ENCODE measurements at places on chromosomes 7 and 10. TPM values are rescaled to one million over a fixed set of nuclear protein-coding genes. Genes with fewer than 3 reads are reported as not detected.

DNA sequence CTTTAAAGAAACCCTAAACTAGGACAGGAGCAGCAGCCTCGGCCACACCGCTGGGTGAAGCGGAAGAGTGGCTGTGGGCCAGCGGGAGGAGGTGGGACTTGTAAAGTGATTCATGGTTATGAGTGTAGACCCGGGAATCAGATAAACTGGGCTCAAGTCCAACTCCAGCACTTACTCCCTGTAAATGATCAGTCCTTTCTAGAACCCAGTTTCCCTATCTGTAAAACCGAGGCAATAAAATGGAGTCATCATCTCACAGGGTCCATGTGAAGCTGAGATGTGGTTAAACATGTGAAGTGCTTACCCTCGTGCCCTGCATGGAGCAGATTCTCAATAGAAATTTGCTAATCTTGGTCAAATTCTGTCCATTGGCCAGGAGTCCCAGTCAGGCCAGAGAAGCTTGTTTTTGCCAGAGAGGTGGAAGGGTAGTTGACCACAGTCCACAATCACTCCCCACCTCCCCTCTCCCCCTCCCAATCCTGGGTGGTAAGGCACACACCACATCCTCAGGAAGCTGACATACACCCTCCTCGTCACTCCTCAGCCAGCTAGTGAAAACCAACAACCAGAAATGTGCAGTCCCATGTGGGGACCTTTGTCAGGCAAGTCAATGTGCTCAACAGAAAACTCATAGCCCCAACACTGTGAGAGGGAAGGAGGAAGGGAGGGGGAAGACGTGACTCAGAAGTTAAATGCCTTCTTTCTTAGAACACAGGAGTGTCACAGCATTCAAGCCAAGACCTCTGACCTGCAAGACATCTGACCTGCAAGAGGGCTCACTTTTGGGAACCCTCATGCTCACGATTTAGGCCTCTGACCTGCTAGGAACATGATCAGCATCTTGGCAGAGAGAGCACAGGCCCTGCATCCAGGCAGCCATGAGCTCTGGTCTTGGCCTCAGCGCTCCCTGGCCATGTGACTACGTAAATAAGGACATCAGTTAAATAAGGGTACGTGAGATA lies 145.1 kb downstream of the PLXNA4 start:
- DNase-seq = no peak
- no peak overlapping the region for H3K4me3 ChIP-seq
- no peaks in the 10 kb centered on the region for H3K4me1 ChIP-seq
- no peaks in the 10 kb centered on the region for H3K36me3 ChIP-seq
- H3K27me3 ChIP-seq = no peaks in the 10 kb centered on the region
- no peak overlapping the region for H3K27ac ChIP-seq

DNA sequence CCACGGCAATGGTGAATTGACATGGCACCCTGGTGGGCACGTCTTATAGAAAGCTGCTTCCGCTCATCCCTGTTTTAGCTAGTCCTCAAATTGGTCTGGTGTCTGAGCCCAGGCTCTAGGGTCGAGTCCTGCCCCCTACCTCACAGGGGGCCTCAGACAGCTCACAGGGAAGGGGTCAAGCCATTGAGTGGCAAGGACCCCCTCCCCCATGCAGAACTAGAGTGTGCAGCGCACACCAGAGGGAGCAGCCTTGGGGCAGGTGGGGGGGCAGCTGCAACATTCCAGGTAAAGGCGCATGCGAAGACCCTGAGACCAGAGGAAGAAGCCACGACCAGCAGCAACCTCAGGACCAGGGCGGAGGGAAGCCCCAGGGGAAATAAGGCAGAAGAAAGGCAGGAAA lies 240.4 kb upstream of the PPP2R2D start:
- H3K27ac ChIP-seq = no peak overlapping the region
- no peak for DNase-seq
- H3K4me1 ChIP-seq = no peaks in the 10 kb centered on the region
- no peaks in the 10 kb centered on the region for H3K36me3 ChIP-seq

- no peak overlapping the region for H3K4me3 ChIP-seq
- no peaks in the 10 kb centered on the region for H3K27me3 ChIP-seq
- no peak for DNase-seq
These were observed 8.8 kb downstream of the DDC start for GRCh38 chr7:50556247-50556991.

The TMEM72 gene
- total RNA-seq = not detected

The SPDYE8 gene
- total RNA-seq = not detected

DNA sequence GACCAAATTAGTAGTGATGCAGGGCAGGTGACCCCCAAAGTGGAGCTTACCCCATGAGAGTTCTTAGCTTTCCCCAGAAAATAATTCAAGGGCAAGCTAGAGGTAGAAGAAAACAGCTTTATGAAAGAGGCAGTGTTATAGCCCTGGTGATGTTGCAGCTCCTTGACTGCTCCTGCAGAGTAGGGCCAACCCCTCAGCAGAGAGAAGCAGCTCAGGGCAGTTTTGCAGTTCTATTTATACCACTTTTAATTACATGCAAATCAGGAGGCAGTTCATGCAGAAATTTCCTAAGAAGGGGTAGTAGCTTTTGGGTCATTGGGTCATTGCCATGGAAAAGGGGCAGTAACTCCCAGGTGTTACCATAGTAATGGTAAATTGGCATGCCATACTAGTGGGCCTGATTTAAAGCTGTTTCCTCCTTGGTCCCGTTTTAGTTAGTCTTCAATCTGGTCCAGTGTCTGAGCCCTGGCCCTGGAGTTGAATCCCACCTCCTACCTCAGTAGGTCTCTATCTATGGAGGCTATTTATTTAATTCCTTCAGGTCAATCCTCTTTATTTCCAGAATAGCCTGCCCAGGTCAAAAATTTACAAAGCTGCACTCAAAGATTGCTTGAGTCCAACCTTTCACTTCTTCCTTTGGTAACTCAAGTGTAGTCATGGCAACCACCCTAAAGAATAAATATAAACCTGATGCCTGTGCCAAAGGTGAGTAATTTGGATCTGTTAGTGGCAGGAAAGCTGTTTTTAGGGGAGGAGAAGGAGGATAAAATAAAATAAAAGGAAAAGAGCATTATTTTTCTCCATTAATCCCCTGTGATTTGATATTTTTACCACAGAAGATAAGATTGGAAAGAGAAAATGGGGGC lies 29.5 kb downstream of the PLXDC2 start:
- peak overlapping the region; percentile 2 for H3K27ac ChIP-seq
- H3K4me1 ChIP-seq = no peaks in the 10 kb centered on the region
- DNase-seq = no peak
- no peaks in the 10 kb centered on the region for H3K27me3 ChIP-seq
- no peaks in the 10 kb centered on the region for H3K36me3 ChIP-seq
- no peak overlapping the region for H3K4me3 ChIP-seq

The MBL2 gene
- not detected for total RNA-seq

The OR2A1 gene
- 0.15 TPM for total RNA-seq

GRCh38 chr10:116587878-116588591 lies 2.7 kb upstream of the PNLIPRP1 start:
- no peaks in the 10 kb centered on the region for H3K36me3 ChIP-seq
- no peaks in the 10 kb centered on the region for H3K27me3 ChIP-seq

The CLRN3 gene
- not detected for total RNA-seq

DNA sequence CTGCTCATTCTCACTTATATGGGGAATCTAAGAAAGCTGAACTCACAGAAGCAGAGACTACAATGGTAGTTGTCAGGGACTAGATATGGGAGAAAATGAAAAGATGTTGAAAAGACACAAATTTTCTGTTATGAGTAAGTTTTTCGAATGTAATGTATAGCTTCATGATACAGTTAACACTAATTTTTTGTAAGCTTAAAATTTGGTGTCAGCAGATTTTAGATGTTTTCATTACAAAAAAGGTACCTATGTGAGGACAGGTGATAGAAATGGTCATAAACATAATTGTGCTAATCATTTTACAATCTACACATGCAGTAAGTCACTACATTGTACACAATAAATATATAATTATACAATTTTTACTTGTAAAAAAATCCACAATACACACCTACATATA lies 286.6 kb downstream of the ZNF33B start:
- no peak for DNase-seq
- H3K36me3 ChIP-seq = no peaks in the 10 kb centered on the region
- H3K4me3 ChIP-seq = no peak overlapping the region
- H3K4me1 ChIP-seq = no peaks in the 10 kb centered on the region
- H3K27me3 ChIP-seq = no peaks in the 10 kb centered on the region

DNA sequence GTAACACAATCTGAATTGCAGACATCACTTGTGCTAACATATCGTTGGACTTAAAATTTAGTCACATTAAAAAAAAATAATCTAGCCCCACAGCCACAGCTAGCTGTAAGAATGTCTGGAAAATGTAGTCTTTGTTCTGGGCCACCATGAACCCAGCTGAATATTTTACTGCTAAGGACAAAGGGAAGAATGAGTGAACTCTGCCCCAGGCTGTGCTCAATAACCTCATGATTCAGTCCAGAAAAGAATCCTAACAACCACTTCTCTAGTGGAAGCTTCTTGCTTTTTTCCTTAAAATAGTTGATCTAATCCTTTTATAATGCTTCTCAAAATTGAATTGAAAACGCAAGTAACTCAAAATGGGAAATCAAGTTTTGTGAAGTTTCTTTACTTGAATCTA lies 25.6 kb upstream of the SOSTDC1 start:
- H3K27ac ChIP-seq = no peak overlapping the region
- no peaks in the 10 kb centered on the region for H3K36me3 ChIP-seq
- no peak overlapping the region for H3K4me3 ChIP-seq
- H3K27me3 ChIP-seq = no peaks in the 10 kb centered on the region
- H3K4me1 ChIP-seq = no peaks in the 10 kb centered on the region

The OR9A4 gene
- not detected for total RNA-seq

The TACR2 gene
- 0.73 TPM for total RNA-seq

GRCh38 chr10:51196508-51197175 lies 122.4 kb downstream of the PRKG1 start:
- no peak for DNase-seq
- no peaks in the 10 kb centered on the region for H3K36me3 ChIP-seq
- no peak overlapping the region for H3K27ac ChIP-seq
- H3K4me3 ChIP-seq = no peak overlapping the region
- H3K4me1 ChIP-seq = no peaks in the 10 kb centered on the region

GRCh38 chr10:13189961-13190360 lies 28.6 kb downstream of the MCM10 start:
- no peaks in the 10 kb centered on the region for H3K27me3 ChIP-seq
- H3K27ac ChIP-seq = no peak overlapping the region
- no peak overlapping the region for H3K4me3 ChIP-seq
- DNase-seq = no peak
- no peaks in the 10 kb centered on the region for H3K4me1 ChIP-seq

GRCh38 chr10:12208460-12208859 lies 12.5 kb downstream of the CDC123 start:
- H3K4me1 ChIP-seq = no peaks in the 10 kb centered on the region
- H3K27ac ChIP-seq = no peak overlapping the region
- peaks cover 5% of the 10 kb centered on the region for H3K36me3 ChIP-seq
- DNase-seq = no peak
- H3K4me3 ChIP-seq = no peak overlapping the region

The NOS3 gene
- 35.1 TPM for total RNA-seq

DNA sequence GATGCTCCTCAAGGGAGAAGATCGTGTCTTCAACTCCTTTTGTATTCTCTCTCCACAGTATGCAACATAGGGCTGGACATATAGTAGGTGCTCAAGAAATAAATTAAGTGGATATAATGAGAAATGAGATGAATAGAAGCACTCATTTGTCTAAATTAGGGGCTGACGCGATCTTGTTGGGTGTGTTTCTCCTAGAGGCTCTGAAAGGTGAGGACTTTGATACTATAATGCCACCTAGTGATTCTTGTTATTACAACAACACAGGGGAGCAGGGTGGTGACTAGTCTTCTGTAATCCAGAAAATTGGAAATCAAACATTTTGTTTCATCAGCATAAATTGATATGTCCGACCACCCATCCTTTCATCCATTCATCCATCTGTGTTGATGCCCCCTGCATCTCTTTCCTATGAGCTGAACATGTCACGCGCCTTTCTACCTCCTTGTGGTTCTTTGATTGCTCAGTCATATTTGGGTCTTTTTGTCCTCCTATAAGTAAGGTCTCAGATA lies 3.5 kb upstream of the CFAP58 start:
- H3K27ac ChIP-seq = peak overlapping the region; percentile 77
- no peaks in the 10 kb centered on the region for H3K4me1 ChIP-seq
- no peaks in the 10 kb centered on the region for H3K27me3 ChIP-seq

GRCh38 chr7:132516042-132516840 lies 60.0 kb downstream of the PLXNA4 start:
- no peak for DNase-seq
- no peak overlapping the region for H3K27ac ChIP-seq
- H3K36me3 ChIP-seq = no peaks in the 10 kb centered on the region
- H3K4me1 ChIP-seq = no peaks in the 10 kb centered on the region
- H3K27me3 ChIP-seq = no peaks in the 10 kb centered on the region

DNA sequence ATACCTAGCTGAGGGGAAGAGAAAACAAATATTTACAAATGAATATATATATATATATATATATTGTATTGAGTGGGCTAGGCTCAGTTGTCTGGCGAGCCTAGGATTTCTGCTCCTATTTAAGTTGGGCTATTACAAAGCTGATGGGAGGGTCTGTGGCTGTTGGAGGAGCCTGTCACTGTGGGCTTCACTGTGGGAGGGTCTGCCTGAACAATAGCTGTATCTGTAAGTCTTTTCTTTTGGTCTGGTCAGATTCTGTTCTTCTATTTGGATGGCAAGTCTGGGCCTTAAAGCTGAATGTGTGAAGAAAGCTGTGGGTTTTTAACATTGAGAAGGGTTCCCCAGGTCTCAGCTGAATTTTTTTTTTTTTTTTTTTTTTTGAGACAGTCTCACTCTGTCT lies 220.6 kb upstream of the LYZL1 start:
- H3K36me3 ChIP-seq = no peaks in the 10 kb centered on the region
- H3K4me3 ChIP-seq = no peak overlapping the region
- no peak overlapping the region for H3K27ac ChIP-seq
- no peaks in the 10 kb centered on the region for H3K27me3 ChIP-seq
- no peak for DNase-seq

GRCh38 chr10:47144525-47144924 lies 155.5 kb upstream of the GDF10 start:
- H3K36me3 ChIP-seq = no peaks in the 10 kb centered on the region
- no peak for DNase-seq
- no peak overlapping the region for H3K27ac ChIP-seq
